ENCODE measurements at places on chromosomes 12 and 14. TPM values are rescaled to one million over a fixed set of nuclear protein-coding genes. Genes with fewer than 3 reads are reported as not detected.

- H3K36me3 ChIP-seq = peaks cover 12% of the 10 kb centered on the region
- no peaks in the 10 kb centered on the region for H3K27me3 ChIP-seq
- no peak overlapping the region for H3K27ac ChIP-seq
- H3K4me3 ChIP-seq = no peak overlapping the region
- no peak for DNase-seq
Measured at GRCh38 chr12:123655420-123655819, 15.5 kb upstream of the TCTN2 start.

GRCh38 chr14:105879503-105879866 is 353.1 kb downstream of the TMEM121 start:
- no peak overlapping the region for H3K4me3 ChIP-seq
- no peaks in the 10 kb centered on the region for H3K36me3 ChIP-seq
- no peak overlapping the region for H3K27ac ChIP-seq

GRCh38 chr12:116639765-116640164 is 80.6 kb downstream of the MAP1LC3B2 start:
- H3K4me1 ChIP-seq = no peaks in the 10 kb centered on the region
- H3K36me3 ChIP-seq = no peaks in the 10 kb centered on the region
- no peak overlapping the region for H3K27ac ChIP-seq
- no peak for DNase-seq
- H3K27me3 ChIP-seq = no peaks in the 10 kb centered on the region

DNA sequence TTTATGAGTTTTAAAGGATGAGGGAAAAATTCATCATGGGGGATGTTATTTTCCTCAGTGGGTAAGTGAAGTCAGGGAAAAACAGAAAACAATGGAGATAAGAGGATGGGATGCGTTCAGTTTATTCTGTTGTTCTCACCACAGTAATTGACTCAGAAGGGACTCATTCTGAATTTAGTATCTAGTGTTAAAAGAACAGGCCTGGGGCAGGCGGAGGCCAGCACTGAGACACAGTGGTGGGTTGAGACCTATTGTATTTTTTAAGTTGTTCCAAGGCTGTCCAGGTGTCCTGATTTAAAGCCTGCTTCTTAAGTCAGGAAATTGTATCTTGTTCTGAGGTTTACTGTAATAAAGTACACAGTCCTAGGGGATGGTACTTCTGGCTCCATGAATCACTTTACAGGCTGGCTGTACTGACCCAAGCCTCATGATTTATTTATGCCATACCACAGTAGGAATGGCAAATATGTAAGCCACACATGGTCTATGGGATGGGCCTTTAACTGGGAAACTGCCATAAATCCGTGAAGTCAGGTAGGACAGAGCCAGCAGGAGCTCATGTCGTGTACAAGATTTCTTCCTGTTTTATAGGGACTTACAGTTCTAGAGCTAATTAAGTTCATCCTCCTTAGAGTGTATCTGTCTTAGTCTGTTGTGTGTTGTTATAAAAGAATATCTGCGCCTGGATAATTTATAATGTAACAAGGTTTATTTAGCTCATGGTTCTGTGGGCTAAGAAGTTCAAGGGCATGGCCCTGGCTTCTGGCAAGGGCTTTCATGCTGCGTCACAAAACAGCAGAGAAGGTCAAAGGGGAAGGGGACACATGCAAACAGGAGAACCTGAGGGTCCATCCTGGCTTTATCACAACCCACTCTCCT is 244.1 kb downstream of the FBXL14 start:
- peak; percentile 27 for DNase-seq
- no peaks in the 10 kb centered on the region for H3K36me3 ChIP-seq
- no peak overlapping the region for H3K27ac ChIP-seq
- H3K27me3 ChIP-seq = no peaks in the 10 kb centered on the region
- peaks cover 6% of the 10 kb centered on the region for H3K4me1 ChIP-seq

Gene CCDC177
- total RNA-seq = not detected

Gene TMX1
- 31.6 TPM for total RNA-seq
